Stimulated activated CD8-positive, alpha-beta memory T cell treated with anti-CD3 and anti-CD28 coated beads, Interleukin-7, amount 100 ng/mL, for 1 hour (primary cell): ENCODE measurements at places on chromosomes 3 and 15.

DNA sequence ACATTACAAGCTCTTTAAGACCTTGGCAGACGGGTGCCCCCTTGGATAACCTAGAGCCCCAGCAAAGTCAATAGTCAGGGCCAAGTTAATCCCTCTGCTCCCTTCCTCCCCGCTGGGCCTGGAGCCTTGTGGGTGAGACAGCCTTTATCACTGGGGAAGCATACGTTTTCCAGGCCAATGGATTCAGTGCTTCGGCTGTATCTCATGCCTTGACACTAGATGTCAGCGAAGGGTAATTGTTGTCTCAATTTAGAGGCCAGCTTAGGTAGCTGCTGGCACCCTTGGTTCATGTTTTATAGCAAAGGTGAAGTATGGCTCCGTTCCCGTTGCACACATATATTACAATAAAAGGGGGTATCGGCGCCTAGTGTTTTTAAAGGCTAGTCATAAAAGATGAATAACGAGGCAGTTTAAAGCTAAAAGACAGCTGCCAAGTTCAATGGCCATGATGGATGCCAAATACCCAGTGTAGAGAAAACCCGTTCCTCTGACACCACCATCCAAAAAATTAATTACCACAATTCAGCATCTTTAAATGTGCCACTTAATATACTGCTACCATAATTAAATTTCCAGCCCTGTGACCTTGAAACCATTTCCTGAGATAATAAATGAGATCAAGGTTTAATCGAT, 52.3 kb upstream of the BNIP2 start:
- DNase-seq: no peak

GRCh38 chr15:60591496-60592370, 112.8 kb upstream of the ICE2 start:
- DNase-seq: no peak

- DNase-seq: no peak
These were observed 263.8 kb upstream of the ATP10A start for GRCh38 chr15:26126819-26127387.

DNA sequence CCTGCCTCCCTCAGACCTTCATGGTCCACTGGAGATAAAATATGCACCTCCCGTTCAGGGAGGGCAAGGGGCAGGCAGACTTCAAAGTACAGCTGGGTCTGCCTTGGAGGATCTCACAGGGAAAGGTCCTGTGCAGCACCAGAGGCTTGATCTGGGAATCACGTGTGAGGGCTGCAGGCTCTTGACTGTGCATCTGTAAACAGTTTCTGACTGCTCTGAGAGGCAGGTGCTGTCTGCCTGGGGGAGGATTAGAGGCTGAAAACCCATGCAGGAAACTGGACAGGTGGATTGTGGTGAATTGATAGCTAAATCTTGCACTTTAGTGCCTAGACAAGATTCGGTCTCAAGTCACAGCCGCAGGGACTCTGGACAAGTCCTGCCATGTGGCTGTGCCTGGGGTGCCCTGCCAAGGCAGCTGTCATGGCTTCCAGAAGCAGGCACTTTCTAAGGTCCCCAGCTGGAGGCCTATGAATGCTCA, 239.3 kb downstream of the EPHB1 start:
- no peak for DNase-seq

DNA sequence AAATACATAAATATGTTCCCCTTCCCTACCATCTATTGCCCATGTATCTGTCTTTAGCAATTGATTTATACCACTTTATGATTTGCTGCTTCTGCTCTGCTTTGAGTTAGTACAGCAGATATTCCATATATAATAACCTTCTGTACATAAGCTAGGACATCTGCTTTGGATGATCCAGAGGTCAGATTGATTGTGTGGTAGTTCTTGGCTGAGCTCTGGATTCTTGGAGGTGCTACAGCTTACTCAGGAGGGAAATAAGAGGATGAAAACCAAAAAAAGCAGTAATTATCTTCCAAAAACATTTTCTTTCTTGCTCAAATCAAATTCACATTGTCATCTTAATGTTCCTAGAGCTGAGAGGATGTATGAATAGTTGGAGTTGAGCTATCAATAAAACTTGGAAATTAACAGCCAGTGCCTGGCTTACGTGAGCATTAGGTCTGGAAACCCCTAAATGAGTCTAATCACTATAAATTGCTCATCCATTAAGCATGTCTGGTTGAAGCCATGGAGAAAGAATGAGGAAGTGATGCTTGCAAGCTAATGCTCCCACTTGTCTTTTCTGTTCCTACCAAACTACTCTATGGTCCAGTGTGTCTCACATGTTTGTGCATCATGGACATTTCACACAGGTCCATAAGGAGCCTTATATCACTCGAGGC, 36.3 kb upstream of the TMEM42 start:
- no peak for DNase-seq
